ENCODE measurements at places on chromosomes 12 and 14.

DNA sequence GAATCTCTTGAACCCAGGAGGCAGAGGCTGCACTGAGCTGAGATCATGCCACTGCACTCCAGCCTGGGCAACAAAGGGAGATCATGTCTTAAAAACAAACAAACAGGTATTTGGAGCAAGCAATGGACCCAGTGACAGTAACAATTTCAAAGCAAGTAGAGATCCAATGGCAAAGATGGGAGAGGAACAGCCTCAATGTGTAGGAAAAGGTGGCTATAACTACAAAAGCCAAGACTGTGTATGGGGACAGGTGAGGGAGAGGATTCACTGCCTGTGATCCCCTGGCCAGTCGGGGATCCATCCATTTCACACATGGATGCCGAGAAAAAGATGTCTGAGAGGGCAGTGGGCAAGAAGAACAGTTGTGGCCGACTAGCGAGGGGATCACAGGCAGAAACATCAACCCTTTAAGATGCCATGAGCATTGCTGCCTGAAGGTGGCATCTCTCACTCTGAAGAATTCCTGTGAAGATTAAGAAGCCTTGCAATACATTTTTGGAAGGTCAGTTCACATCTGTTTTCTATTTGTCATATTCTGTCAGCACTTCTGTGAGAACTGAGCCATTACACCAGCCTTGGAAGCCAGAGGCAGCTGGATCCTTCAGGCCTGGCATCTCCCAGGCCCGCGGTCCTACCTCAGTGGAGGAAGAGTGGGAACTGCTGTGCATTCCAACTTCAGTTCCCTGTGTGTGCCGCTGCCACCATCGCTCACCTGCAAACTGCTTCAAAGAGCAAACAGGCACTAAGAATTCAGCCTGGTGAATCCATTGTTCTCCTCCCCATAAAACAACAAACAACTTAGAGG, 54.5 kb upstream of the FRS2 start:
- DNase-seq = peak; percentile 65

DNA sequence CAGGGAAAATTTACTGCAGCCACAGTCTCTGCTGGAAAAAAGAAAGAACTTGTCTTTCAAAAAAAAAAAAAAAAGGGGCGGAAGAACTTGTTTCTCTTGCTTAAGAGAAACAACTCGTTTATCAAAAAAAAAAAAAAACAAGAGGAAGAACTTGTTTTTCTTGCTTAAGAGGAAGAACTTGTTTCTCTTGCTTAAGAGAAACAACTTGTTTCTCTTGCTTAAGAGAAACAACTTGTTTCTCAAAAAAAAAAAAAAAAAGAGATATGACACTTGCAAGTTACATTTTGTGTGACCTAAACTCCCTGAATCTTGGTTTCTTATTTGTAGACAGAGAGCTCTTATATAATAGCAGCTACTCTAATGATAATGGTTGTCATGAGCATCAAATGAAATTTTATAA, 44.7 kb upstream of the USP15 start:
- DNase-seq = no peak

GRCh38 chr12:108115123-108116121, 13.7 kb upstream of the WSCD2 start:
- DNase-seq = no peak

GRCh38 chr12:79531518-79531917, 159.2 kb downstream of the PAWR start:
- no peak for DNase-seq

DNA sequence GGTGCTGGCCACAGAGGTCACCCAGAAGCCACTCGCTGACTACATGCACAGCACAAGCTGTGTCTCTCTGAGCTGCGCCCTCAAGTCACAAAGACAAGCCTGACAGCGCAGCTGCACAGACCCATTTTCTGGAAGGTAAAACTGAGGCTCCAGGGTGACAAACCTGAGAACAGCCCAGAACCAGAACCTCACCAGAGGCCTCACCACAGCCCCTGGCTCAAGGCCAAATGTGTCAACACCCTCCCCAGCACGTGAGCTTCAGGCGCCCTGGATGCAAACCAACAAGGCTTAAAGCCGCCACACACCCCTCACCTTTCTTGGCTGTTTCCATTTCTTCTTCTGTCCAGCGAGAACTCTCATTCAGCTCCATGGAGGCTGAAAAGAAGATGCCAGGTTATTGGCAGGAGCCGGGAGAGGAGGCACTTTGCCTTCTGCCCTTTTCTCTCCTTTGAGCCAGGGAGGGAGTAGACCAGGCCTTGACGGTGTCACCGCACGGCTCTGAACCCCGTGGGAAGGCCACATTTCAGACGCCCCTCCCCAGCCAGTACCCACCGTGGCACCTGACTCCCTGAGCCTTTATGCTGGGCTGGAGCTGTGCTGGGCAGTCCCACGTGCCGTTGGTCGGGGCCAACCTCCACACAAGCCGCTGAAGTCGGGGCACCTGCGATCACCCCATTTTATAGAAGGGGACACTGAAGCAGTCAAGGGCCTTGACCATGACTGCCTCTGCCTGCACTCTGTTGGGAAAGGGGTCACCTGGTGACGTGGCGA, 103.1 kb downstream of the RFLNA start:
- DNase-seq = peak; percentile 66

GRCh38 chr12:86148612-86149011, 107.6 kb downstream of the MGAT4C start:
- no peak for DNase-seq

DNA sequence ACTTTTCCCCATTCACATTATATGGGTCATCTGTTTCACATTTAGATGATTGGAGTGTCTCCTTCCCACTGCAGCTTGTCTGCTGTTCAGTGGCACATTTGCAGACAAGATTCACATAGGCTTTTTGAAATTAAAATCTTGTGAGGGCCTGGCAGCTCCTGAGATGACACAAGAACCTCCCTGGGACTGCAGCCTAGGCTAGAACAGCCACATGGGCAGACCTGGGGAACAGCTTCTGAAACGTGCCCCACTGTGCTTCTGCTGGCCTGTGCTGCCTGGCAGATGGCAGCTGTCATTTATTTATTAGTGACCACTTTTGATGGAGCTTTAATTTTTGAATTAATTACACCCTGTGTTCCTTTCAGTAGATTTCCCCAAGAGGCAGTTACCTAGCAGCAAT, 137.4 kb downstream of the GRIP1 start:
- DNase-seq = no peak

DNA sequence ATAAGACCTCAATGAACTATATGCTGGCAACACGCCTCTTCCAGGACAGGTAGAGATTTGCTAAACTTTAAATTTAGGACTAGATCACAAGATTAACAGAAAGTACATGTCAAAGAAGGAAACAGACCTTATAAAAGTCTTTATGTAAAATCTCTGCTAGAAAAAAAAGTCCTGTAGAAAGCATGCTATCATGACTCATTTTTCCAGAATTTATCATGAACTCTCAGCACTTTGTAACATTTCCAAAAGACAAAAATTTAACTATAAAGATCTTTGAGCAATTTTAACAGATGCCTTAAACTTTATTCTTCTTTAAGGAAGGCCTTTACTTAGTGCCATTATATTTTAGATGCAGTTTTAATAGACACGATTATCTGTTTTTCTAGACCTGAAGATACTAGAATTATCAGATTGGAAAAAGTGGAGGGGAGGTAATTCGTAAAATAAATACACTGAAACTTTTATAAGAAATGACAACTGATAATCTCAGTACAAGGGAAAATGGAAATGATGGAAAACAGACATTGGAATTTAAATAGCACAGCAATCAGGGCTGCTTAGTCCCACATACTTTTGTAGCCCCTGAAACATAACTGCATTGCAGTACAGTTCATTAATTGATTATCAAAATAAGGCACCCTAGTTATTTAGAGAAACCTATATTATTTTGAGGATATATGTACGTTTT, 92.0 kb downstream of the TTLL5 start:
- DNase-seq = no peak

- no peak for DNase-seq
These were observed 196.3 kb downstream of the TSPAN9 start for GRCh38 chr12:3273409-3273853.

GRCh38 chr14:104436741-104437701, 142.5 kb upstream of the C14orf180 start:
- DNase-seq = no peak

DNA sequence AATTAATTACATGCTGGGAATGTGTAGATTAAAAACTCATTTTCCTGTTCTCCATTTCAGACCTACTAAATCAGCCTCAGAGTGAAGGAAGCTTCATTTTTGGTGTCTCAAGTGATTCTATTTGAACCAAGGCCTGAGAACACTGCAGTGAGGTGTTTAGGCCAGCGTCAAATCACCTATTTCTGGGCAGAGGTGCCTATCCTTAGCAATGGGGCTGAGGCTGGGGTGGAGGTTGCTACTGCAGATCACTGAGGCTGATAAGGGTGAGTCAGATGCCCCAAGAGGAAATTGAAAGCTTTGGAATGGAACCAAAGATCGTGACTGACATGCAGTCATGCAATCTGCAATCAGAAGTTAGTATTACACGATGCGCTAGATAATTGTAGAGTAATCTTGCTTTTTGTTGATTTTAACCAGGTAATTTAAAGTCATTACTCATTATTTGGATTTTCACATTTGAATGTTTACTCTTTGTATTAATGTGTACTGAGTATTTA, 4.4 kb downstream of the TXNRD1 start:
- peak; percentile 45 for DNase-seq

- no peak for DNase-seq
These were observed 3.2 kb downstream of the PPP1CC start for GRCh38 chr12:110739488-110739887.

DNA sequence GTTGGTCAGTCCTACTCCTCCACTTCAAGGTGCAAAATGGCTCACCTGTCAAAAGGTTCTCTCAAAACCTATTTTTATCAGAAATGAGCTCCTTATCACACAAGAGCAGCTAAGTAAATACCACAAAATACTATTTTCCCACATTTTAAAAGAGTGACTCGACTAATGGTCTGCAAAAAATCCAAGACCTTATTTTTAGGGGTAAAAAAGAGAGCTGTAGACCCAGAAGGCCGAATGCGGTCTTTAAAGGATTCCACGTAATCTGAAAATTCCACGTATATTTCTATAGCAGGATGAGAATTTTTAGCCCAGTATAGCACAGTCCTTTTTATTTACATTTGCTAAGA, 3.8 kb downstream of the C14orf93 start:
- no peak for DNase-seq

GRCh38 chr14:100842799-100843198, 16.9 kb downstream of the MEG3 start:
- DNase-seq = no peak

GRCh38 chr14:61282746-61283145, 1.6 kb upstream of the TMEM30B start:
- DNase-seq = no peak

GRCh38 chr14:67900231-67900630, 80.7 kb downstream of the RAD51B start:
- no peak for DNase-seq

DNA sequence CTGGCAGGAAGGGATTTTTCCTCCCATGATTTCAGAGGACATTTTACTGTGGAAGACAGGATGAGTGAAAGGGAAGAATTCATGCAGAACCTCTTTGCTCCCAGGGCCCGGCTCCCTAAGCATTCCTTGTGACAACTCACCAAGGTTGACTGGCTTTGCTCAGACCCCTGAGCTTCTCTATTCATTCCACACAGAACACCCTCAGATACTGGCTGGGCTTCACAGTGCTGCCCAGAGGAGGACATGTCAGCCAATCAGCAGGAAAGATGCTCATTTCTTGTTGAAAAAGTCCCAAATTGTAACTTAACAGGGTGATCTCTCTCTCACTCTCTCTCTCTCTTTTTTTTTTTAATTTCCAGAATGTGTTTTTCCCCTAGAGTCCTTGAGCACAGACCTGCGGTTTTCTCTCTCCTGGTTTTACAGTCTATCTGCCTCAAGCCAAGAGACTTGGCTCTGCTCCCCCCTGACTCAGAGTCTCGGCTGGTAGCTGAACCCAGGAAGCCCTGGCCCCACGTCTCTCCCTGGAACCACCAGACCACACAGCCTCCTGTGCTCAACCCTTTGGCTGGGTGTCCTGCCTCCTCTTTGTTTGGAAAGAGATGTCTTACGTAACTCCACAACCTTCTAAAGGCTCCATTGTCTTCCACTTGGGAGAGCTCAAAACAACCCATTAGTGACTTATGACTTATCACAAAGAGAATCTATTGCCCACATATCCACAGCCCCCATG, 43.9 kb downstream of the SSPN start:
- DNase-seq = peak; percentile 91

DNA sequence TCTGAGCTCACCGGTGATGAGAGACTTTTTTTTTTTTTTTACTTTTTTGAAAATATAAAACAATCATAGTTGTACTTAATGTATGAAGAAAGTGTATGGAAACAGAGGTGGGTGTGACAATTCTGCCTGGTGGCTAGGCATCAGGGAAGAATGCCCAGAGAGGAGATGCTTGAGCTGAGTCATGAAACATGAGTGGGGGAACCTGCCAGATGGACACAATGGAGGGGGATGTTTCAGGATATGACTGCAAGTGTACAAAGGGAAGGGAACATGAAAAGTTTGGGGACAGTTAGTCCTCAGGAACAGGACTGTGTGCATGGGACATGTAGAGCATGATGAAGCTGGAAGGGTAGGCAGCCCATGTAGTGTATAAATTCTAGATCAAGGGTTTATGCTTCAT, 274.2 kb upstream of the E2F7 start:
- no peak for DNase-seq
